ENCODE measurements at places on chromosomes 1 and 21.

DNA sequence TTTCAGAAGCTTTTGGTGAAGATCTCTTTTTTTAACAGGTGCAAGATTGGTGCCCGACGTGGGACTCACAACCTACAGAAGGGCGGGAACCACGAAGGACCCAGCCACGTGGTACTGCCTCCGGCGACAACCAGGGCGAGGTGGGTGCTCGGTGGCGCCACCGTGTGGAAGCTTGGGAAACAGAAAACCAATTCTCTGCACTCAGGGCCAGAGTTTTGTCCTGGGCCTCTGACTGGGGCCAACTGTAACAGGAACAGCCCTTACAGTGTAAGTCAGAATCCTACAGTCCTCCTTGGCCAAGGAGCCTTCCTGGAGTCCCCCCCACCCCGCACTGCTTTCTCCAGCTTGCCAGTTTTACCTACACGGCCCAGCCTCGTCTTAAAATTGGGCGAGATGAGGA is 11.6 kb upstream of the S100A7A start:
- DNase-seq = no peak

GRCh38 chr1:227763246-227764018 is 28.2 kb downstream of the SNAP47 start:
- DNase-seq = no peak

DNA sequence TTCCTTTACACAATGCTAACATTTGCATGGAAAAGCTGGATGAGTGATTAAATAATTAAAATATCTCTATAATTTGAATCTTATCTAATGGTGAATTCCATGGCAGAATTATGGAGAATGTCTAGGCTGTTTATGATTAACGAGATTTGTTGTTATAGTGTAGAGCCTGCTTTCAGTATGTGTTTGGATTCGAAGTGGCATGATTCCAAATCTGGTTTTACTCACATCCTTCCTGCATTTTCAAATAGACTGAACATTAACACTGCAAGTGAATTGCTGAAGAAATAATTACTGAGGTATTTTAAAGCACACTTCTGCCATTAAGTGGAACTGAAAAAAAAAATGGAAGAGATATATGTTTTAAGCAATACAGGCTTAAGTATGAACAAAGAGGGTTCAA is 5.1 kb upstream of the NEK7 start:
- no peak for DNase-seq

DNA sequence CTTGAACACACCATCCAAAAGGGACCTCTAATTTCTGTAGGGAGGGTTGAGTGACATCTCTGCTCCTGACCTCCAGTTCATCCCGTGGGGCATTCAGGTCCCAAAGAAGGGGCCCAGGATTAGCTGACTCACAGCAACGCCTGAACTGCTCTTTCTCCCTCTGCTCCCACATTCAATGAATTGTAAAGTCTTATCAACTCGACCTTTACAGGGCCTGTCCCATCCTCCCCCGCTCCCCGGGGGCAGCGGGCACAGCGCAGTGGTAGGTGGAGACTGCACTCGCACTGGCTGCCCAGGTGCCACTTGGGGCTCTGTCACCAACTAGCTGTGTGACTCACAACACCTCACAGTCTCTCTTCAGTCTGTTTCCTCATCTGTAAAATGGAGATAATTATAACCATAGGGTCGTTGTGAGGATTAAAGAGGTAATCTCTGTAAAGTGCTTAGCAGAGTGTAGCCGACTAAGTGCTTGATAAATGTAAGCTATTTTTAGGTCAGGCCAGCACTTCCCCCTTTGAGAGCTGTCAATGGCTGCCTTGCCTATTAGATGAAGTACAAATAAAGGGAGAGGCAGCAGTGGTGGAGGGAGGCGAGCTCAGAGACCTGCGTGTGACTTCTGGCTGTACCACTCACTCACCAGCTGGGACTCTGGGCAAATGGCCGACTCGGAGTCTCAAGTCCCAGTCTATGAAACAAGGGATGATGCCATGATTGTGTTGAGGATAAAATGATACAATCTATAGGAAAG is 637 bp upstream of the MYBPHL start:
- DNase-seq = no peak
